ENCODE measurements at places on chromosomes 11 and 22.

GRCh38 chr22:29275167-29275566 lies 7.1 kb downstream of the EWSR1 start:
- DNase-seq, result no peak

DNA sequence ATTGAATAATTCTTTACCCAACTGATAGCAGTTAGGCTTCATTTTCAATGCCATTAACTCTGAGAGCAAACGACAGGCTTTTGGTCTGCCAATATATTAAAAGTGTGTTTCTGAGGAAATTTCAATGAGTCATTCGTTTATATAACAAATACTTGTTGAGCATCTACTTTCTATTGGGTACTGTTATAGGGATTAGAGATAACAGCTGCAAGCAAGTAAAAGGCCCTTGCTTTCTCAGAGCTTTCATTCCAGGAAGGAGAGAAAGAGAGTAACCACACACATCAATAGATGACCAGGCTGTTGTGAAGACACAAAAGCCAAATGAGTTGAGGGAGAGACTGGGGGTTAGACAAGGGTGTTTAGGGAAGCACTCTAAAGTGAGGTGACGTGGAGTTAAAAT lies 35.7 kb downstream of the CD44 start:
- peak; percentile 81 for DNase-seq

GRCh38 chr11:122773781-122774266 lies 64.5 kb upstream of the CRTAM start:
- DNase-seq, result no peak

DNA sequence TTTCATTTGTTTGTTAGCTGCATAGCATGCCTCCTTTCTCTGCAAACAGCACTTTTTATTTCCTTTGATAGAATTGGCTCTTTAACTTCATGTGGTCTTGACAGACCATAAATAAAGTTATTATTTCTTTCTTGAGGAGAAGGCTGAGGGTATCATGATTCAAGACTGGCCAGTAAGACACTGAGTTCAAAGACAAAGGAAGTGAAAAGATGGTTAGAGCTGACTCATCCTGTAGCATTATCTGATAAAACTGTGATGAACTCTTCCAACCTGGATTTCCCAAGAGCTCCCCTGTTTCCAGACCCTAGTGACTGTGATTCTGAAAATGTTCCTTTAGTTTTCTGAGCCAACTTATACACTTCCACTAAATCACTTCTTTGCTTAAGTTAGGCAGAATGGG lies 179.3 kb upstream of the FAT3 start:
- peak; percentile 14 for DNase-seq

DNA sequence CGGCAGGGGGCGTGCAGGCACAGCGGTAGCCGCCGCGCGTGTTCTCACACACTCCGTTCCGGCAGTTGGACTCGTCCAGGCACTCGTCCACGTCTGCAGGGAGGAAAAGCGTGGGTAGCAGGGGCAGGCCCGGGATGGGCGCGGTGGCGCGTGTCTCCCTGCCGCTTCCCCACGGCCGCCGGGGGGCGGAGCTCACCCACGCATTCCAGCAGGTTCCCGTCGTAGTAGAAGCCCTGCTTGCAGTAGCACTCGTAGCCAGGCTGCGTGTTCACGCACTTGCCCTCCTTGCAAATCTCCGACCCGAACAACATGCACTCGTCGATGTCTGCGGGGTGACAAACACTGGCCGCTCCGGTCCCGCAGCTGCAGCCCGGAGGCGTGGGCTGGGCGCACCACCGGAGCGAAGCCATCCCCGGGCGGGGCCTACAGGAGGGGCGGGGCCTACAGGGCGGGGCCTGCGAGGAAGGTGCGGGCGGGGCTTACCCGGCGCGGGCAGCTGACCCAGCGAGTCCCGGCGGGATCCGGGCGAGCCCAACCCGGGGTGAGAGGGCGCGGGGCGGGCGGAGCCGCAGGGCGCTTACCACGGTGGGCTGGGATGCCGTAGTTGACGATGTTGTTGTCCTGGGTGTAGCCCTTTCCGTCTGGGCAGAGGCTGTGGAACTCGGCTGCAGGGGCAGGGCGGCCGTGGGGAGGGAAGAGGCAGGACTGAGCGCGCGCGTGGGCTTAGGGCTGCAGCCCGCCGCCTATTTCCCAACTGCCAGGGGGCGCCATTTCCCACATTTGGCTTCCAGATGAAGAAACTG lies 15.6 kb downstream of the SCYL1 start:
- DNase-seq, result peak; percentile 95

DNA sequence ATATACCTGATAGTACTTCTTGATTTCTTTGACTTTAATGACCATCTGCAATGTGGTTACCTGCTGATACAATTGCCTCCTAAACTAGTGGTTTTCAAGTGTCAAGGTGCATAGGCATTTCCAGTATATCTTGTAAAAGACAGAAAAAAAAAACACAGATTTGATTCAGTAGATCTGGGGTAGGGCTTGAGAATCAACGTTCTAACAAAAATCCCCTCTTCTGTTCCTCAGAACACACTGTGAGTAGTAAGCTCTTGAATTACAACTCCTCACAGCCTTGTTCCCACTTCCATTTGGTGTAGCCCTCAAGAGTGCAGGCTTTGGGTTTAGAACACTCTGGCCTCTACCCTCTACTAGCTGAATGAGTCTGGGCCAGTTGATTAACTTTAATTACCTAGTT lies 78.0 kb upstream of the CTSC start:
- DNase-seq, result peak; percentile 69

- peak; percentile 92 for DNase-seq
Measured at GRCh38 chr11:68213135-68213515, at the start of gene KMT5B. TSS of gene KMT5B (minus strand) at chr11:68213296. CDS start at chr11:68190076, 23,220 bp downstream.

GRCh38 chr11:201966-202365 lies 5.2 kb downstream of the BET1L start:
- DNase-seq, result peak; percentile 90

DNA sequence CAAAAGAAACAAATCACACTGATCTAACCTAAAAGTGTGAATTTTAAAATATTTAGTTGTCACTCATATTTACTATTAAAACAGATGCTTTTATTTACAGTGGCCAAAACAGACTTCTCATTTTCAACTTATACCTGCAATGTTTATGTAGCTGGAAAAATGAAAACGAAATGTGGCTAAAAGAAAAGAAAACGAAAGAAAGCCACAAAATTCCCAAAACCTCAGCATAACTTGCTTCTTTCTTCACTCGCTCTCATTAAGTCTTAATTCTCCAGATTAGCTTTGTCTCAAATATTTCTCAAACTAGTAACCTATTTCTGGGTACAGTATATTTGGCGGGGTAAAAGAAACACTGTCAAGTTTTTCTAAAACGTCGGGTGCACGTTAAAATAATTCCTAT lies 693 bp downstream of the CSTF3 start:
- peak; percentile 50 for DNase-seq
